ENCODE measurements at places on chromosomes 6 and 20. TPM values are rescaled to one million over a fixed set of nuclear protein-coding genes. Genes with fewer than 3 reads are reported as not detected.

DNA sequence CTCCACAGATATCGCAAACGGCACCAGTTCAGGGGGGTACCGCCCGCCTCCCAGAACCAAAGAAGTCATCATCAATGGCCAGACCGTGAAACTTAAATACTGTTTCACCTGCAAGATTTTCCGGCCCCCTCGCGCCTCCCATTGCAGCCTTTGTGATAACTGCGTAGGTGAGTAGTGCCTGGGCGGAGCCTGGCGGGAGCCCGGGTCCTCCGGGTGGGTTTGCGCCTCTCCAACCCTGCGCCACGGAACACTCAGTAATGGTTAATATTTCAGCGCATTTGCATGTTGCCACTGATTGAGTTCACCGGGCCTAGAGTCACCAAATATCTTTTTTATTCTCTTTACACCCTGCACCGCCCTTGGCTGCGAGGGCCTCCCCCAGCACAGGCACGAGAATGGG lies 212.0 kb downstream of the ZDHHC14 start:
- no peak for DNase-seq

- no peak for DNase-seq
Observed at GRCh38 chr6:145206247-145206907, 528.9 kb downstream of the EPM2A start.

DNA sequence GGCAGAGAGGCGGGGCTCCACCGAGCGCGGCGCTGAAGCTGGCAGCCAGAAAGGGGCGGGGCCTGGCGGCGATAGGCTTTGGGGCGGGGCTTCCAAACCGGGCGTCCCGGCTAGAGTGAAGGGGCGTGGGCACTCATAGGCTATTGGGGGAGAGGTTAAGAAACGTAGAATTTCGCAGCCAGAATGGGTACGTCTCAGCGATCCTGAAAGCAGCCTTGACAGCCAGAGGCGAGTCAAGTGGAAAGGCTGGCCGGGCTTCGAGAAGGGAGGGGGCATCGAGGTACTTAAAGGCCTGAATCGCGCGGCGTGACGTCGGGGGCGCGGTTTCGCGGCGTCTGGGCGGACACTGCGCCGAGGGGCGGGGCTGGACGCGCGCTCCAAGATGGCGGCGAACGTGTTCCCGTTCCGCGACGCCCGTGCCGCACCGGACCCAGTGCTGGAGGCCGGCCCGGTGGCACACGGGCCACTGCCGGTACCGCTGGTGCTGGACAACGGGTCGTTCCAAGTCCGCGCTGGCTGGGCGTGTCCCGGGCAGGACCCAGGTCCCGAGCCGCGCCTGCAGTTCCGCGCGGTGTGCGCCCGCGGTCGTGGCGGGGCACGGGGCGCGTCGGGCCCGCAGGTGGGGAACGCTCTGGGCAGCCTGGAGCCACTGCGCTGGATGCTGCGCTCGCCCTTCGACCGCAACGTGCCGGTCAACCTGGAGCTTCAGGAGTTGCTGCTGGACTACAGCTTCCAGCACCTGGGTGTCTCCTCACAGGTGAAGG lies at the start of gene ACTR5:
ACTR5 (plus strand) TSS at position 364 of the 764 bp plus-strand sequence; CDS start at position 383, 19 bp downstream.
- peak; percentile 96 for DNase-seq

- no peak for DNase-seq
Observed at GRCh38 chr6:142764311-142764710, 180.7 kb downstream of the HIVEP2 start.

DNA sequence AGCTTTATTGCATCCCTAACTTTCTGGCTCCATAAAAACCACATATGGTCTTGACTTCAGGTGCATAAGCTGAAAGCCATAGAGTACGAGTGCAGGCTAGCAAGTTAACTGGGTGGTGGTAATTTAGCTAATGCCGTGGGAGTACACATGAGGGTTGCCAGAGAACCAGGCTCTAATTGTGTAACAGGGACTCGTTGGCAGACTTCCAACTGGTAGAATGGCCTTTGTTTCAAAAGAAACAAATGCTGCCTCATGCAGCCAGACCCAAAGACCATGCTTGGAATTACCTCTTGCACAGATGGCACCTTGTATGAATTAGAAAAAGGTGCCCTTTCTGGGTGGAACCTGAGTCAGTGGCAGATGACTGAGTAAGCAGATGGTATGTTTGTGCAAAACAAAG lies 73.2 kb downstream of the LY86 start:
- no peak for DNase-seq

DNA sequence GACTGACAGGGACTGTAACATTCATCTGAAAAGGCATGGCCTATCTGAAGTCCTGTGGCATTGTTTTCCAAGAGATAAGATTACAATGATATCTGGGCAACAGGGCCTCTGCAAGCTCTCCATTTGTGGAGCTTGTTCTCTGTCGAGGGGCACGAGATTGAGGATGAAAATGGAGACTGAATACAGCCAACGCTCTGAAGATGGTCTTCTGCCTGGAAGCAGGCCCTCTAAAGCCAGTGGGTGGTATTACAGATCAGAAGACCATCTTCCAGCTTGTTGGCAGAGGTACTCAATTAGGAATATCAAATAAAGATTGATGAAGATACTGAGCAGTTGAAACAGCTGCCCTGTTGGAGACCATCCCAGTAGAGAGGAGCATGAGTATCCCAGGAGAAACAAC lies 288.2 kb downstream of the CENPW start:
- no peak for DNase-seq

GRCh38 chr6:167907837-167908681 lies 81.3 kb downstream of the AFDN start:
- no peak for DNase-seq

DNA sequence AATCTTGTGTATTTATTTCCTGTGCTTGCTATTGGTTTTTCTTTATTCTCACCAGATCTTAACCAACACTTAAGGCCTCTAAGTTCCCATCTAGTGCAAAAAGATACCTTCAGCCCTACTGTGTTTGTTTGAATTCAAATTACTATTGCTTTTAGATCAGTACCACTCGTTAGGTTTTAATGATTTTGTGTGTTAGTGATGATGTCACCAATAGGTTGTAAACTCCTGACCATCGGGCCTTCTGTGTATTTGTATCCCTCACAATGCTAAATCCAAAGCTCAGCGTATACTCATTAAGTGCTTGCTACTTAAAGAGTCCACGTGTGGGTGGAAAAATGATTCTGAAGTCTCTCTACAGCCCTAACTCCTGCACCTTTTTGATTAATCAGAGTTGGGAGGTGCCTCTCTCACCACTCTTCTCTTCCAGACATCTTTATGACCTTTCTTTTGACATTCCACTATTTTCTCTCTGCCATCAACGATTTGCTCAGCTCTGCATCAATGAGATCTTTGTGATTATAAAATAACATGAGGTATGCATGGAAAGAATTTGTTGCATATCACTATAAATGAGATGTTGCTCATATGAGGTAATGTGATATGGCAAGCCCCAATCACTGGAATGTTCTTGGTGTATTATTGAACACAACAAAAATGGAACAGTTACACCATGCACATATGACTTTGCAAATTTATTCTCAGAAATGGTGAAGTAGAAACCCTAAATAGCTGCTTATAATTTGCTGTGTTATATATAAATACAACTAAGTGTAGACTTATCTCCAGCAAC lies 55.1 kb upstream of the LAMA2 start:
- DNase-seq: no peak

- no peak for DNase-seq
Observed at GRCh38 chr6:122809001-122809400, 19.9 kb downstream of the SMPDL3A start.

DNA sequence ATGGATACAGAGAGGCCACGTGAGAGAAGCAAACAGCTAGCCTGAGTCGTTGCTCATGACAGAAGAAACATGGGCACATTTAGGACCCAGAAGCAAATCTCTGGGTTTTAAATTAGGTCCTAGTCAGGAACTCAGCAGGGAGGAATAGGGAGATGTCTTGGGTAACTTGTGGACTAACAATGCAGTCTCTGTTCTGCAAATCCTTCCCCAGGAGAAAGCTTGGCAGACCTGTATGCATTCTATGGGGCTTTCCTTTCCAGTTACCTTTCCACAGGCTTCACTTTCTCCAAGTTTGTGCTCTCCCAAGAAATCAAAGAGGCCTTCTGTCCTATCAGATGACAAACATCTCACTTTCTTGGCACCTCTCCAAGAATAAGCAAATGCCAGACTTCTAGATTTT lies 47.2 kb upstream of the PLCB4 start:
- DNase-seq: no peak

- no peak for DNase-seq
Observed at GRCh38 chr6:35664945-35665344, 23.8 kb downstream of the FKBP5 start.

Gene PRSS35
- total RNA-seq: not detected

Gene SDC4
- total RNA-seq: 4.4 TPM

Gene PPDPF
- 319 TPM for total RNA-seq

Gene AK9
- 7.9 TPM for total RNA-seq

Gene NOX3
- total RNA-seq: not detected

Gene SAMD3
- 38.5 TPM for total RNA-seq

Gene CLVS2
- not detected for total RNA-seq

Gene NKX2-4
- not detected for total RNA-seq
